ENCODE measurements at places on chromosomes 7 and 10. TPM values are rescaled to one million over a fixed set of nuclear protein-coding genes. Genes with fewer than 3 reads are reported as not detected.

The CAMK2B gene
- 0.79 TPM for polyA plus RNA-seq

GRCh38 chr7:35753761-35754603 lies 46.9 kb upstream of the SEPTIN7 start:
- DNase-seq: no peak

The TACC2 gene
- 14.9 TPM for polyA plus RNA-seq

DNA sequence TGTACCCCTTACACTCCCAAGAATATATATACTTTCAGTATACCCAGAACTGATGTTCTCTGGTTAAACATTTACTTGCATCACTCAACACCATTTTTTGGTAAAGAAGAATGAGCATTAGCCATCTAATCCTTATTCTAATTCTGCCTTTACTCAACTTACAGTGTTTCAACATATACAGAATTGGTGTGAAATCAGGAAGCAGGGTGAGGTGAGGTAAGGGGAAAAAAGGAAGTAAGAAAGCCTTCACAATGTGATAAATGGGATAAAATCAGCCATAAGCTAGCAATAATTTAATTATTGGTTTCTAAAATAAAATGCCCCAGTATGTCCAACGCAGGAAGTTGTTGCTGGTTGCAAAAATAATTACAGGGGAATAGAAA lies 605.4 kb downstream of the KCNMA1 start:
- no peak for DNase-seq

DNA sequence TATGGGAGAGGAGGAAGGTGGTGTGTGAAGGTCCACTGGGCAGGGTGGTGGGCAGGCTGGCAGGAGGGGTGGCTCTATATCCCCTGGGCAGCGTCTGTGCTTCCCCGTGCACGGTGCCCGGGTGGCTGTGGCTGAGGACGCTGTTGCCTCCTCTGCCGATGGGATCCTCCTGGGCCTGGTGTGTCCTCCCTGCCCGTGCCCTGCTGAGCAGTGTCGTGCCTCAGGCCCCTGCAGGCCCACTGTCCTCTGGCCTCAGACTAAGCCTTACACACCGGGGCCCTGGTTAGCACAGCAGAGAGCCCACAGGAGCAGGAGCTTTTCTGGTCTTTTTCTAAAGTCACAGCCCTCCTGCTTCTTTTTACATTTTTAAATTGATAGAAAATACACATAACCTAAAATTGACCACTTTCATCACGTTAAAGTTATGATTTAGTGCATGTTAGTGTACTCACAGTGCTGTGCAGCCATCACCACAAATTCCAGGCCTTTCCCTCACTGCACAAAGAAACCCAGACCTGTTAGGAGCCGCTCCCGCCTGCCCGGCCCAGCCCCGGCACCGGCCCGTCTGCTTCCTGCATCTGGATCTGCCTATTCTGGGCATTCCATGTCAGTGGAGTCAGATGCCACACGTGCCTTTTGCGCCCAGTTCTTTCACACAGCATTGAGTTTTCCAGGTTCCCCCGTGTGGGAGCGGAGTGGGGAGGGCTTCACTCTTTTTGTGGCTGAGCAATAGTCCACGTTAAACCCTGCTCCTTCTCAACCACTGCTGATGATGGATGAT lies 19.4 kb downstream of the PFKFB3 start:
- peak; percentile 80 for DNase-seq

- DNase-seq: no peak
Observed at GRCh38 chr10:129522041-129522585, 55.1 kb downstream of the MGMT start.

The CRPPA gene
- 1.8 TPM for polyA plus RNA-seq

The ZNF282 gene
- 2.4 TPM for polyA plus RNA-seq

The PGAM2 gene
- polyA plus RNA-seq: not detected

The PPP1R17 gene
- polyA plus RNA-seq: 0.29 TPM

- DNase-seq: peak; percentile 55
Observed at GRCh38 chr7:107387573-107388219, 82.2 kb upstream of the GPR22 start.

All from GM23248 (cell line).